ENCODE measurements at places on chromosomes 7 and 10.

GRCh38 chr10:89615824-89616223 is 29.2 kb downstream of the PANK1 start:
- DNase-seq, result no peak

GRCh38 chr7:28270536-28270935 is 89.9 kb upstream of the JAZF1 start:
- DNase-seq, result no peak

- DNase-seq, result no peak
Measured at GRCh38 chr10:124035928-124036558, 57.4 kb downstream of the CHST15 start.

DNA sequence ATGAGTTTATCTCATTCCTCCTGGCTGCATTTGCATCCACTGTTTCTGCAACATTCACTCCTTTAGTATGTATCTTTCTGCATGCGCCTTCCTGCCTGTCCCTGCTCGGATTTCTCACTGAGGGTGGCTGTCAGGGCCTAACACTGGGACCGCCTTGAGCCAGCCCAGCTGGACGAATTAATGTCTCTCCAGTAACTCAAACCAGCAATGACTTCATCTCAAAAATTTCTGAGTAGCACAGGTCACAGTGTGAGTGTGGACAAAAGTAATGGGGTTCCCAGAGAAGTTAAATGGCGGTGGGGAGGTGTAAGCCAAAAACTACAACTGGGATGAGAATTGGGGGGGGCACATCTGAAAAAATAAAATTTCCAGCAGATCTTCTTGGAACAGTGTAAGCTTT is 444.0 kb upstream of the MGMT start:
- DNase-seq, result no peak

DNA sequence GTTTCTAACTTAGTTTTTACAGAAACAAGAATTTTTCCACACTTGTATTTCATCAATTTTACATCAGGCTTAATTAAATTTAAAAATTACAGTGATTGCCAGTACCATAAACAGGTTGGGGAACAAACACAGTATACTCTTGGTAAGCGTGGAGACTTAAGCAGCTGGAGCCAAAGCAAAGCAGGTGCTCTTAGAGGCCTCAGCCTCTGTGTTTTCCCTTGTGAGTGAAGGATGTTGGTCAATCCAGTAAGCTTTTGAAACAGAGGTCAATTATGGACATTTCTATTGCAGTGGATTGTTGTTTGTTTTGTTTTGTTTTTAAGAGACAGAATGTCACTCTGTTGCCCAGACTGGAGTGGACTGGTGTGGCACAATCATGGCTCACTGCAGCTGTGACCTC is 100.6 kb upstream of the CELF2 start:
- no peak for DNase-seq

DNA sequence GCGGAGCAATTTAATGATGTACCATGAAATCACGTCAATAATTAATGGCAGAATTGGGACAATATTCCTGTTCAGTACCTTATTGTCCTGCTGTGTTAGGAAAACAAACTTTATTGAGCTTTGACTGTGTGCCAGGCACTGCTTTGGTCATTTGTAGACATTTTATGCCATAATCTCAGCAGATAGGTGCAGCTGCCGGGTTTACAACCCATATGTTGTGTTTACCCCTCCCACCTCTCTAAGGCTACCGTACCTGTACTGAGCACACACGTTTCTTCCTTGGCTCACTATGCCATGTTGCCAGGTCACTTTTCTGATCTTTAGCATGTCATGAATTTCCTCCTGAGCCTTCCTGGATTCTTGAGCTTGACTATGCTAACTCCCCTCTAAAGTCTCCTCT is 422.2 kb downstream of the PHTF2 start:
- DNase-seq, result no peak

Data from posterior cingulate gyrus (tissue), 11 donors.